ENCODE measurements at places on chromosomes 4 and X.

- no peak for DNase-seq
Measured at GRCh38 chr4:127291316-127291715, 341.4 kb upstream of the INTU start.

- DNase-seq, result no peak
Measured at GRCh38 chr4:3499710-3500109, 32.5 kb downstream of the LRPAP1 start.

GRCh38 chr4:121358473-121358872, 22.3 kb downstream of the QRFPR start:
- DNase-seq, result no peak

GRCh38 chr4:10345381-10345784, 111.8 kb downstream of the ZNF518B start:
- DNase-seq, result no peak

DNA sequence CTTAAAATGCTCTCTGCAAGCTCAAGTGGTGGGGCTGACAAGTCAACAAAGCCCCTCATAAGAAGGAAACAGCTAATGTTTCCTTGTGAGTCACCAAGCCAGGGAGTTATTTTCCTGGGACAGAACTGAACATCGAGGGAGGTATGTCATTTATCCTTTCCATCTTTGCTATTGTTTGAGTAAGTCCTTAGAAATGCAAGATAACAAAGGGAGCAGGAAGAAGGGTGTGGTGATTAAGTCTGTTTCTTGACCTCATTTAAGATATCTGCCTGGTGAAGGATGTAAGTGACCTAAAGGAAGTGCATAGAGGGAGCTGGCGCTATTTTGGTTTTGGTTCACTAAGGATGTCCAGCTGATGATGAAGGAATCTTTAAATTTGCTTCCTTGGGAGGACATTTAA, 39.9 kb downstream of the ATG4A start:
- DNase-seq, result no peak

GRCh38 chr4:182642831-182643230, 274.4 kb downstream of the DCTD start:
- DNase-seq, result no peak

DNA sequence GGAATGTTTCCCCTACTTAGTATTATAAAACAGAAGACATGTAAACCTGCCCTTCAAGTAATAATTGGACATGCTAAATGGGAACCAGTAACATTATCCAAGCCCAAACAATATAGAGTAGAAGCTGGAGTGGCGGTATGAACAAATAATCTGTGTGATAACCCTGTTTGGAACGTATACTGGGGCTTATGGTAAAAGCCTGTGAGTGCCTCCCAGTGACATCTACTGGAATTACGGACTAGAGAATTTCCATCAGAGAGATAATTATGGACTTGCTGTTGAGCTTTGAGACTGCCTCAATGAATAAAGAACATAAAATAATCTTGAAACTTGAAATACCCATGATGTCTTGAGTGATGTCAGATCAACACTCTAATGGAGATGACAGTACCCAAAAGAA, 406.3 kb upstream of the GRIA3 start:
- DNase-seq, result no peak

DNA sequence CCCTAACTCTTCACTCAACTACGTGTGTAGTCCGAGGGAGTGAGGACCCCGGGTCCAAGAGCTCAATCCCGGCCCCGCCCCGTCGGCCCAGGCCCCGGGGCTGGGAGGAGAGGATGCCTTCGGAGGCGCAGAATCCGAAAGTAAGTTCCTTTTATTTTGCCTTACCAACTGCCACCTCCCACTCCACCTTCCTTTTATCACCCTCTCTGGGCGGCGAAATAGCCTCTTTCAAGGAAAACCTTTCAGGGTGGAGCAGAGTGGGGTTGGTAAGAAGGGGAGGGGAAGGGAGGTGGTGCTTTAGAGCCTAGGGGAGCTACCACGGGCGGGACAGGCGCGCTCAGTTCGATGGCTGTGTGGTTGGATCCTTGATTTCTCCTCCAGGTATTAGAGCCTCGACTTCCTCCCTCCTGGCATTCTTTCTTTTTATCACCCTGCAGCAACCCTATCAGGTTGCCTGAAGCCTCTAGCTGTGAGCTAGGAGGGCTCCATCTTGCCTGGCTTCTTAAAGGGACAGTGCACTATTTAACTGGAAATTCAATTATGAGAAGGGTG, 191.2 kb downstream of the RRAGB start:
- DNase-seq, result peak; percentile 7

- no peak for DNase-seq
Measured at GRCh38 chr4:91764085-91764484, 539.7 kb upstream of the GRID2 start.

DNA sequence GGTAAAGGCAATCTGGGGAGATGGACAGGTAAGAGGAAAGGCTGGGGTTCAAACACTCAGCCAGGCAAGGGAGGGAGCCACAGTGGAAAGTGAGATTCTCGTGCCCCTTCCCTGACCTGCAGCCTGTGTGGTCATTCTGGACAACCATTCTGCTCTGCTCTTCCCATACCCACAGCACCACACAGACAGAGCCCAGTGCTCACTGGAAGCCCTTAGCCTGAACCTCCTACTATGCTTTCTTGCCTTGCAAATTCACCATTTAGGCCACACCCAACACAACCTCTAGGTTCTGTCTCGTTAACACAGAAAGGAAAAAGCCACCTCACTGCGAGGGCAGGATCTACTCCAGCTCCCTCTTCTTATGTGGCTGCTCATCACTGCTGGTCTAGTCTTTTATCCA, 92.7 kb downstream of the SHISA3 start:
- no peak for DNase-seq

GRCh38 chr4:15906020-15906443, 32.5 kb downstream of the FGFBP1 start:
- DNase-seq, result no peak

DNA sequence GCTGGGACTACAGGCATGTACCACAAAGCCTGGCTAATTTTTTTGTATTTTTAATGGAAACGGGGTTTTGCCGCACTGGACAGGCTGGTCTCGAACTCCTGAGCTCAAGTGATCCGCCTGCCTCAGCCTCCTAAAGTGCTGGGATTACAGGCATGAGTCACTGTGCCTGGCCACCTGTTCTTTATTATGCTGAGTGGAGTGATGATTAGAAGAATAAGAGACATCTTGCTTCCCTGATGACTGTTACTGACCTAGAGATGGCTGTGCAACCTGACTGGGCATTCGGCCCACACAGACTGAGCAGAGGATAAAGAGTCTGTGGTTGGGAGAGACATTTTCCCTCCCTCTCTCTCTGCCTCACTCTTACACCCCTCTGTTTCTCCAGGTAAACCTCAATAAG, 56.7 kb downstream of the SPINK2 start:
- DNase-seq, result no peak

GRCh38 chr4:14165222-14165920, 537.8 kb upstream of the BOD1L1 start:
- DNase-seq, result no peak

GRCh38 chr4:148955564-148956297, 513.5 kb upstream of the NR3C2 start:
- no peak for DNase-seq

GRCh38 chr4:77240469-77241066, 83.6 kb downstream of the CCNG2 start:
- peak; percentile 83 for DNase-seq

DNA sequence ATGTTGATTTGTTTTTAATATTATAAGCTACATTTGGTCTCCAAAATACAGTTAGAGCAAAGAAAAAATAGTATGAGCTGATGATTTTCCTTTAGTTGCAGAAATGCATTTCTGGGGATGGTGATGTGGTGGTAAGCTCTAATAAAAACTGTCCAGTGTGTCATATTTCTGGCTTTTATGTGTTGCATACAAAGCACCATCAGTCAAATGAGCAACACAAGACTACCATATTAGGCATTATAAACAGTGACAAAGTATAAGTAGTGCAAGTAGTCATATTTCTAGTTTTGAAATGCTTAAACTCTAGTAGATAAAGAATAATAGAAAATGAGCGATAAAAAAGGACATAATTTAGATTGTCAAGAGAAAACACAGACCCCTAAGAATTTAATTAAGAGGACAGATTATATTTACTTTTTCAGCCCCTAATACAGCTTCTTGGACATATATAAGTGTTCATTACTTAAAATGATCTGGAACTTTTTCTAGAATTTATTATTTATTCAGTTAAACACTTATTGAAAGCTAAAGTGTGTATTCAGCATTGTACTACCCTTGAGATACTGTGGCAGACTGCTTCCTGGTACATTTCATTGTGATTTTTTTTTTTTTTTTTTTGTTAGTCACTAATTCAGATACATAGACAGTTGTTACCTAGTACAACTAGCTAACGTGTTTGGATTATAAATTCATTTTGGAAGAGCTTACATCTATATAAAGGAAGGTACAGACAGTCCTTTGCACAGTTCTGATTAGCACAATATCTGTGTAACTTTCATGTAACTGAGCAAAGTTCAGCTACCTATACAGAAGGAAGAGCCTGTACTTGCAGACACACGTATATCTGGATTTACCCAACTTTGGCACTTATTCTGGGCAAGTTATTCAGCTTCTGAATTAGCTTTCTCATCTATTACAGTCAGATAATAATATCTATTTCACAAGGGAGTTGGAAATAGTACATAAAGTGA, 22.3 kb downstream of the RAP1GDS1 start:
- DNase-seq, result no peak

DNA sequence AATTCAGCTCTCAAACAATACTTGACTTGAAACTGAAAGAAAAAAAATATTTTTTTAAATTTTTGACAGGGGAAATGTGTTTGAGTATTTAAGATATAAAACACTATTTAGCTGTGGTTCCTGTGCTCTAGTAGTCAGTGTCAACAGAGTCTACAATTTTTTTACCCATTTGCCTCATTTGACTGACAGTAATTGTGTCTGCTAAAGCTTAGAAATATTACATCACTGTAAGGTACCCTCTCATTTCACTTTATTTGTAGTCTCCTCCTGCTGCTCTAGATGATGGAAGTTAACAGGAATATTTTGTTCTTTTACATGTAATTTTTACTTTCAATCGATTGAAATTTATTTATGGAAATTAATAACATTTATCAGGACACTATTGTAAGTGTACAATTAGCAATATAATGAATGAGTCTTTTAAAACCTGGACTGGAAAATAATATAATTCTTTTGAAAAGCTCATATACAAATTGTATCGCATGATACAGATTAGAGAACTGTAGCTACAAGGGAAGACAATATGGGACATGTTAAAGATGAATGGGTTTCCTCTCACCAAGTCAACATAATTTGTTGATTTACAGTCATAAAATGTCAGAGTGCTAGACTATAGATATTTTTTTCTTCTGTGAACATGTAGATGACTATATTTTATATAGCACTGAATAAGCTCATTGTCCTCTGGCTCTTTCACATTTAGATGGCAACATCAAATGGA, 1186.5 kb upstream of the ADGRL3 start:
- no peak for DNase-seq

DNA sequence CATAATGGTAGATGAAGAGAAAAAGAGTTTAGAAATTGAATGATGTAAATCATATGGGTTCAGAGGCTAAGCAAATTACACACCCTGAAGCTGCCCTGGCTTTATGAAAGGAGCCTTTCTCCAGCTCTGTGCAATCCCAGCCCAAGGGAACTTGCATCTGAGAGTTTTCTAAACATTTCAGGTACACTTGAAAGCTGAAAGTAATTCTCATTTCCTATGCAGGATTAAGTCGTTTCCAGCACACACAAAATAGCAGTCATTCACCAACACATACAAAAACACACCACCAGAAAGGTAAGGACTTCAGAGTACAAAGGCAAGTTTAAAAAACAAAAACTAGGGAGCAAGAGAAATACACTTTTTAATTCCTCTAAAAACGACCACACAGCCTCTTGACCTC, 1.7 kb downstream of the PDGFC start:
- no peak for DNase-seq

- DNase-seq, result no peak
Measured at GRCh38 chrX:125340490-125340889, 20.8 kb downstream of the TEX13C start.

DNA sequence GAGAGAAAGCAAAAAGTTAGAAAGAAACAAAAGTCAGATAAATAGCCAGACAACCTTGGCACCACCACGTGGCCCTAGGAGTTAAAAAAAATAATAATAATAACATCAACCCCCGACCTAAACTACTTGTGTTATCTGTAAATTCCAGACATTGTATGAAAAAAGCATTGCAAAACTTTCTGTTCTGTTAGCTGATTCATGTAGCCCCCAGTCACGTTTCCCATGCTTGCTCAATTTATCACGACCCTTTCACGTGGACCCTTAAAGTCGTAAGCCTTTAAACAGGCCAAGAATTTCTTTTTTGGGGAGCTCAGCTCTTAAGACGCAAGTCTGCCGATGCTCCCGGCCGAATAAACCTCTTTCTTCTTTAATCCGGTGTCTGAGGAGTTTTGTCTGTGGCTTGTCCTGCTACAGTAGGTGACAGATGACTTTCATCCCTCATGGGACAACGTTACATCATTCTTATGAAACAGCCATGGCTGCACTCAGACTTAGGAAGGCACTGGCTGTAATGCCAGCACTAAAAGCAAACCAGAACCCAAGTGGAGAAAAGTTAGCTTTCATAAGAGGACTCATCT, 520 bp downstream of the ACOX3 start:
- peak; percentile 15 for DNase-seq

DNA sequence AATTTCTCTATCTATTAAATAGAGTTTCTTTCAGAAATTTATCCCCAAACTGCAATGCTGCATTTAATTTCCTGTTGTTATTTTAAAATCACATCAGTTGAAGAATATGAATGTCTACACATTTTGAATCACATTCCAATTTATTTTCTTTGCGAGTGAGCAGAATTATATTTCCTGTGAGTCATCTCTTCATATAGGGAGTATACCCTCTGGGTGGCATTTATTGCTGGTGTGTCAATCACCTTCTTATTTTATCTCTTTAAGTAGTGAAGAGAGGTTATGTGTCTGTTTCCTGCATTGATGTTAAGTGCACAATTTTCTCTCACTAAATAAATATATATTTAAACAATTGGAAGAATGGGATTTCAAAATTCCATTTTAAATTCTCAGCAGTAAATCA, 511.0 kb upstream of the ATOH1 start:
- DNase-seq, result no peak

GRCh38 chr4:189202182-189202868, 738.3 kb upstream of the FRG1 start:
- peak; percentile 72 for DNase-seq

DNA sequence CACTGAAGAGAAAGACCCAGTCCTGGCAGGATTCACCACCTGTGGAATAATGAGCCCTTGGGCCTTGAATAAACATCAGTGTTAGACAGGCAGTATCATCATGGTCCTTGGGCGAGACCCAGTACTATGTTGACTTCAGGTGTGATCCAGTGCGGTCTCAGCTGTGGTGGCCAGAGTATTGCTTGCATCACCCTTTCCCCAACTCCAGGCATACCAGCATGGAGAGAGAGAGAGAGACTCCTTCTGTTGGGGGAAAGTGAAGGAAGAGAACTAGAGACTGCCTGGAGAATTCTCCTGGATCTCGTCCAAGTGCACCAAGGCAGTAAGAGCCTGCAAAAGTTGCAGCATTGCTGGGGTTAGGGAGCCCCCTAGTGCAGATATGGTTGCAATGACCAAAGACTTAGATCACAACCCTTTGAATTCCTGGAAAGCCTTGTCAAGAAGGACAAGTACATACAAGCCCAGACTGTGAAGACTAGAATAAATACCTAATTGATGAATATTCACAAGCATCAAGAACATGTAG, 61.1 kb upstream of the VAMP7 start:
- peak; percentile 44 for DNase-seq

GRCh38 chr4:163330916-163331628, 1.3 kb downstream of the NPY1R start:
- no peak for DNase-seq

Measured in nephron progenitor cell (in vitro differentiated cells).